ENCODE measurements at places on chromosomes 3 and 15. TPM values are rescaled to one million over a fixed set of nuclear protein-coding genes. Genes with fewer than 3 reads are reported as not detected.
A peak's percentile ranks its signal among the peaks of the same experiment; 100 is the strongest.

The STRIT1 gene
- 714 TPM for total RNA-seq

- H3K4me3 ChIP-seq = no peak overlapping the region
- peaks cover 7% of the 10 kb centered on the region for H3K4me1 ChIP-seq
- H3K27ac ChIP-seq = no peak overlapping the region
- peak; percentile 58 for DNase-seq
These were observed 17.6 kb downstream of the BCL2L10 start for GRCh38 chr15:52094811-52095584.

The SLC28A2 gene
- not detected for total RNA-seq

The HRG gene
- total RNA-seq = not detected

Measured in psoas muscle (tissue), 8 donors.